D341Med (cell line): ENCODE measurements at places on chromosomes 2 and 18.

DNA sequence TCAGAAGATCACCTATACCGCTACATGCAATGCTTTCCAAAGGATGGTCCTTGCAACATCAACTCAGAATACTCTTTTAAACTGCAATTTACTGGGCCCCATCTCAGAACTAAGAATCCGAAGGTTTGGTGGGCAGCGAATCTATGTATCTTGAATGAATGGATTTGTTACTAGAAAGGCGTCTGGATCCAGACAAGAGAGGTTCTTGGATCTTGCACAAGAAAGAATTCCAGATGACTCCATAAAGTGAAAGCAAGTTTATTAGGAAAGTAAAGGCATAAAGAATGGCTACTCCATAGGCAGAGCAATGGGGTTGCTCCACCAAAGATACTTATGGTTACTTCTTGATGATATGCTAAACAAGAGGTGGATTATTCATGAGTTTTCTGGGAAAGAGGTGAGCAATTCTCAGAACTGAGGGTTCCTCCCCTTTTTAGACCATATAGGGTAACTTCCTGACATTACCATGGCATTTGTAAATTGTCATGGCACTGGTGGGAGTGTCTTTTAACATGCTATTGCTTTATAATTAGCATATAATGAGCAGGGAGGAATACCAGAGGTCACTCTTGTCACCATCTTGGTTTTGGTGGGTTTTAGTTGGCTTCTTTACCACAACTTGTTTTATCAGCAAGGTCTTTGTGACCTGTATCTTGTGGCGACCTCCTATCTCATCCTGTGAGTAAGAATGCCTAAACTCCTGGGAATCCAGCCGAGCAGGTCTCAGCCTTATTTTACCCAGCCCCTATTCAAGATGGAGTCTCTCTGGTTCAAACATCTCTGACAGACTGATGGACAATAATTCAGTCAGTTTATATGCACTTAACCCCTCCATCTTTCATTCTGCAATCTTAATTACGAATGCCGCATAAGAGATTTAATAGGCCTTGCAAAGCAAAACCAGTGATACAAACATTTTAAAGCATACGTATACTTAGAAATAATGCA, 7.5 kb upstream of the RMDN2 start:
- no peak for DNase-seq

GRCh38 chr18:79530821-79531220, 135.1 kb downstream of the NFATC1 start:
- DNase-seq = no peak

- no peak for DNase-seq
Measured at GRCh38 chr2:208266553-208266893, 468 bp downstream of the PIKFYVE start.

GRCh38 chr18:37502036-37502435, 63.6 kb downstream of the CELF4 start:
- DNase-seq = no peak

DNA sequence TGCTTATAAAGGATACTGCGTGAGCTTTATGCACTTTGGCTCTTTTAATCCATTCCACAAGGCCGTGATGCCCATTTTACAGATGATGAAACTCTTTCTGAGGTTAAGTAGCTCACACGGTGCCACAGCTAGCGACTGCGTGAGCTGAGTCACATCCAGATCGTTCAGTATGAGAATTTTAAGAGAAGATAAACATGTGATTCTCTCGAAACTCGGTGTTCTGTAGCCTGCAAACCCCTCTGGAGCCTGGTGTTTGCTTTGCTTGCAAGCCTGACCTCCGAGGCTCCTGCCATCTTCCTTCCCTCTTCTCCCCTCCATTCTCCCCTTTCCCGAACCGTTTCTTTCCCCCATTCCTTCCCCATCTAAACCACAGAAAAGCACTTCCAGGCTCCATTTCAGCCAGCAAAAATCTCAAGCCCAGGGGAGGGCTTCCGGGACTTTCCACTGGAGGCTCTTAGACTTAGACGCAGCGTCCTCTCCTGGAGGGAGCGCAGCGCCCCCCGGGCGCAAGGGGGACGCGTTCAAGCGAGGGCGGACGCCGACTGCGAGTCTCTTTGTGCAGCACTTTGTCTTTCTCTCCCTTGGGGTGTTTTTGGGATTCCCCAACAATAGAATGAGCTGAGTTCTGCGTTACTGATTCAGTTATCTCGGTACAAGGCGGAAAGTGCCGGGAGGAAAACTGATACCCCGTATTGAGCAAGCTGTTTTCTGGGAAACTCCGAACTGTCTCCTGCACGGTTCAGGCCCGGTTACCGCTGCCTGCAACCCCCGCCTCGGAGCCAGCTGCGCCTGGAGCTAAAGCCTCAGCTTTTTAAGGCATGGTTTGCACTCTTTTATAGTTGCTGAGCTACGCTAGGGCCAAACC, 38.0 kb downstream of the CYP1B1 start:
- no peak for DNase-seq
